ENCODE measurements at places on chromosomes 1 and 21.

DNA sequence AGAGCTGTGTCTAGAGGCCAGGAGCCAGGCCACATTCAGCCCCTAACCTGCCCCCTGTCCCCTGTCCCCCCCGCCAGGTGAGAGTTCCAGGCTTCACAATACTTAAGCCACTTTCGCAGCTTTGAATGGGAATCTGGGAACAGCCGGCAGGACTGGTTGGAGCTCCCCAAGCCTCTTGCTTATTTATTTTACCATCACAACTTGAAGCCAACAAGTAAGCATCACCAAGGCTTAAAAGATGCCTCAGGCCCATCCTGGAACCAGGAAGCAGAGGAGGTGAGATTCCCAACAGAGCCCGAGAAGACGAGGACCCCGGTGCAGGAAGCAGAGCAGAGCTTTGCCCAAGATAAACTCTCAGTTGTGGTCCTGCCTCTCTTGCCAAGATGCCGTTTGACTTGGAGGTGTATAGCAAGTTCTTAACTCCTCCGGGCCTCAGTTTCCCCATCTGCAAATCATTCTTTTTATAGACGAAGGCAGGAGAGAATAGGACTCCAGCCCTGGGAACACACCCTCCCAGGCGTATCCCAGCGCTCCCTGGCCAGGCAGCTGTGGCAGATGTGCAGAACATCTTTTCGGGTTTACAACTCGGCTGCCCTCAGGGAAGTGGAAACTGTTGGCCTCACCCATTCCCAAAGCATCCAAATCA, 66.8 kb upstream of the SLC25A33 start:
- DNase-seq = no peak

DNA sequence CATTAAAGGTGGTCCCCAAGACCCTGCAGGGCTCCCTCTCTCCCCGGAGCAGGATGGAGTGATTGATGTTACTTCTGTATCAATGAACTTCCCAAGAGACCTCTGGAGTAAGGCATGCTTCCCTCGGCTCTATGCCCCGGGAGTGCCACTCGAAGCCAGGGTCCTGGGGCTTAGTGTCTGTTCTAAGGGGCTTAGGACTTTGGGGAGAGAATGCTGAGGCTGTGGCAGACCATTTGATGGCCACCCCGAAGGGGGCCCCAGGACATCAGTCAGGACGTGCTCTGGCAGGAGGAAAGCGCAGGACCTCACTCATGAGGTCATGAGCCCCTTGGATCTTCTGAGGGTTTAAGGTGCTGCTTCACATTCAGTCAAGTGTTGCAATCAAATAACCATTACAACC, 7.5 kb downstream of the KIAA1614 start:
- no peak for DNase-seq

DNA sequence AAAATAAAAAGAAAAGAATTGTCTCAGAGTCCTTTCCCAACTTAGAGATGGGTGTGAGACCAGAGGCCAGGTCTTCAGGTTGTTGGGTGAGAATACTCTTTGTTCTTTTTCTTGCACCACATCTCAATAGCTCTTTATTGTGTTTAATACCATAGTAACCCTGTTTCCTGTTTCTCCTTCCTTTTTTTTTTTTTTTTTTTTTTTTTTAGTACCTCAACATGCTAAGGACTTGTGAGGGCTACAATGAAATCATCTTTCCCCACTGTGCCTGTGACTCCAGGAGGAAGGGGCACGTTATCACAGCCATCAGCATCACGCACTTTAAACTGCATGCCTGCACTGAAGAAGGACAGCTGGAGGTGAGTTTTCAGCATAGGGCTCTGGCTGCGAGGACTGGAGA, 24.4 kb downstream of the CELF3 start:
- DNase-seq = no peak

- DNase-seq = no peak
These were observed 59.8 kb upstream of the ETV3 start for GRCh38 chr1:157197906-157198435.

DNA sequence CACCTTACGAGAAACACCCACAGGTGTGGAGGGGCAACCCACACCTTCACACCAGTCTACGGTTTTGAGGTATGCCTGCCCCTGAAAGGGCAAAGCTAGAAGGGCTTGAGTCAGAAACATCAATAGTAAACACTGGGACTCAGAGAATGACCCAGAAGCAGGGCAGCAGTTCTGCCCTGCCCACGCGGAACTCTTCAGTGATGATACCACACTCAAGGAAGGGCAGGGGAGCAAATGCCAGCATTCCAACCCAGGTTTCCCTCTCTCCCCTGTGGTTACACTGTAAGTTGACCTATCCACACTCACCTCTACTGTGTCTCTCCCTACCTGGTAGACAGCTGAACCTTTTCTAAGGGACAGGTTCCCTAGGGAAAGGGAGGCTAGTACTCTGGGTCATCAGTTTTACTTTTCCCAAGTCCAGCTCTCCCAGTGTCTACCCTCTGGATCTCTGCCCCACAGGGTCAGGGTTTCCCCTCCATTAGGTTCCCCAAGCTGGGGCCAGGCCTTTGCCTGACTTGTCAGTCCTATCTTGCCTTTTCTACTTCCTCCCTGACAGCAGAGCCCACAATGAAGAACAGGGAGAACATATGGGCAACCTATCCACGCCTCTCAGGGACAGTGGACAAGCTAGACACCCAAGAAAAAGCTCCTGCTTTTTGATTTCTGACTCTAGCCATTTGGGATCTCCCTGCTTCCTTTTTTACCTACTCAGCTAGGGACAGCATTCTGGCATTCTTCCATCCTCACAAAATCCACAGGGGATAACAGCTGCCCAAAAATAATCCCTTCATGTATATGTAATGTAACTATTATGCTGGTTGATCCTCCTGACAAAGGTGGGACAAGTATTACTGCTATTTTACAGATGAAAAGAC, 3.0 kb downstream of the F11R start:
- DNase-seq = no peak

DNA sequence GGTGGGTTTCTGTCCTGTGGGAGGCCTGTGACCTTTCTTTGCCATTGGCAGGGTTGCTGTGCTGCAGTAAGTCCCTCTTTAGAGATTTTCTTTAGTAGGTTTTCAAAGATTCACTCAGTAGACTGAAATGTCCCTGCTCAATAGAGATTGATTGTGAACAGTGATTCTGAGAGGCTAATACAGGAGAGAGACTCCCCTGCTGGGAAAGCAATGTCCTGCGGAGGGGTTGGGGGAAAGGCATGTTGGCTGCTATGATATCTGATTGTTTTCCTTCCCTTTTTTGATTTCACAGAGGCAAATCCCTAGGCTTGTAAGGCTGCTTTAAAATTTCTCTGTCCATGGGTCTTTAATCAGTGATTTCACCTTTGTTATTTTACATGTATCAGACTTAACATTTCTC, 589.9 kb downstream of the ADGRL2 start:
- DNase-seq = no peak

DNA sequence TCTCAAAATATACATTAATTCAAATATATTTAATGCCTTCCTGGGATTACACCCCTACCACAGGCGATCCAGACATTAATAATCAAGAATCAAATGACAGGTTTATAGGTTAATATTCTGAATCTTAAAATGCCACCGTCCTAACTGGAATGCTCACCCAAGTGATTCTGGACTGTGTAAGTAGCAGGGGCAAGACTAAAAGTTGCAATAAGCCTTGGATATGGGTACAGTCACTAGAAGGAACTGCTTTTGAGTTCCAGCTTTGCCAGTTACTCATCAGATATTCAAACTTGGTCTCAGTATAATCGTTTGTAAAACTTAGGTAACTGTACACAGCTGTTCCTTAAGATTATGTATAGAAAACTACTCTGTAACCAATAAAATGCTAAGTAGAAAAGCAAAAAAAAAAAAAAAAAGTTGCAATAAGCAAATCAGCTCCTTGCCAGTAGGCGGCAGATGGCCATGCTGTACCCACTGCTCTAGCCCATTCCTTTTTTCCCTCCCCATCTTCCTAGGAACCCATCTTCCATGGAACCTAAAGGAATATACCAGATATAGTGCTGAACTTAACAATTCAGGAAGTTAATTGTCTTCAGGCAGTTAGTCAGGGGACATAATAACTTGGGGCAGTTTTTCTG, 10.5 kb downstream of the RO60 start:
- DNase-seq = peak; percentile 11

- no peak for DNase-seq
These were observed 66.1 kb upstream of the CXADR start for GRCh38 chr21:17446737-17447136.

DNA sequence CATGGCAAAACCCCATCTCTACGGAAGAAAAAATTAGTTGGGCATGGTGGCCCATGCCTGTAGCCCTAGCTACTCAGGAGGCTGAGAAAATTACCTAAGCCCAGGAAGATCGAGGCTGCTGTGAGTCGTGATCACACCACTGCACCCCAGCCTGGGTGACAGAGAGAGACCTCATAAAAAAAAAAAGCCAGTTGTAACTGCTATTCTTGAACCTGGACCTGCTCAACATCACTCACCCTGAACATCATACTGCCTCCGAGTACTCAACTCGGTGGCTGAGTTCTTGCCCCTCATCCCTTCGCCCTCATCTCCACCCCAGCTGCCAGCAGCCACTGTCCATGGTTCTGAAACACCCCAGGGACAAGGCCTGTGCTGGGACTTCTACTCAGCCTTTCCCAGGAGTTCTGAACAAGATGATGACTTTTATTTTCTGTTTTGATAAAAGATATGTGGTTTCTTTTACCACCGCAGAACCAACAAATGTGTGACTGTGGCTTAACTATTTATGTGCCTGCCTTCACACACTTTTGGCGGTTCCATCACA, 5.4 kb upstream of the DISP3 start:
- DNase-seq = peak; percentile 20

GRCh38 chr1:204464701-204465100, 29.9 kb downstream of the PIK3C2B start:
- no peak for DNase-seq

GRCh38 chr1:178938959-178939317, 68.1 kb upstream of the ANGPTL1 start:
- peak; percentile 27 for DNase-seq

- no peak for DNase-seq
These were observed 114.0 kb downstream of the KCNN3 start for GRCh38 chr1:154755858-154756730.

GRCh38 chr1:32872192-32872460, 1.4 kb upstream of the FNDC5 start:
- no peak for DNase-seq

- no peak for DNase-seq
These were observed 164.6 kb upstream of the GJB5 start for GRCh38 chr1:34590211-34590623.

DNA sequence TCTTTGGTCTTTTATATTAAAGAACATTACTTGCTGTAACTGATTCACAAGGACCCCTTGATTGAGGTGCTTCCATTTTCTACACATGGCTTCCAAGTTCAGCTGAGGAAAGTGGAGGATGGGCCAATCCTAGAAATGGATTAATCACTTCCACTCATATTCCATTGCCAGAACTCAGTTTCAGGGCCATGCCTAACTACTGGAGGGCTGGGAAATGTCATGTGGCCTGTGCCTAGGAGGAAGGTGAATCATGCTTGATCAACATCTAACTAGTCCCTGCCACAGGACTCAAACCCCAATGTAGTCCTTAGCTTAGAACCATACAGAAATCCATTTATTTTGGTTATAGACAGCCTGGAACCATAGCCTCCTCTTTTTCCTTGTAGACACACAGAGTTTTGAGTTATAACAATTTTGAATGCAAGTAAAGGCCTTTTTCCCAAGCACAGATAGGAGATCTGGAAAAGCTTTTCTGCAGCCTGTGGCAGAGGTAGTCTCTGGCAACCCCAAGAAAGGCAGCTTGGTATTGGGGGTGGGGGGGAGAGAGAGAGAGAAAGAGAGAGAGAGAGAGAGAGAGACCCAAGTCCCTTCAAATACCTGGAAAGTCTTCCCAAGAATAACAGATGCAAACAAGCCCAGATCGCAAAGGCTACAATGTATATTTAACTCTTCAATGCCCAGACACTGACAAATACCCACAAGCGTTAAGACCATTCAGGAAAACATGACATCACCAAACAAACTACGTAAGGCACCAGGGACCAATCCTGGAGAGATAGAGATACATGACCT, 12.5 kb downstream of the MAST2 start:
- no peak for DNase-seq

GRCh38 chr1:215529111-215529510, 38.0 kb upstream of the KCTD3 start:
- no peak for DNase-seq

DNA sequence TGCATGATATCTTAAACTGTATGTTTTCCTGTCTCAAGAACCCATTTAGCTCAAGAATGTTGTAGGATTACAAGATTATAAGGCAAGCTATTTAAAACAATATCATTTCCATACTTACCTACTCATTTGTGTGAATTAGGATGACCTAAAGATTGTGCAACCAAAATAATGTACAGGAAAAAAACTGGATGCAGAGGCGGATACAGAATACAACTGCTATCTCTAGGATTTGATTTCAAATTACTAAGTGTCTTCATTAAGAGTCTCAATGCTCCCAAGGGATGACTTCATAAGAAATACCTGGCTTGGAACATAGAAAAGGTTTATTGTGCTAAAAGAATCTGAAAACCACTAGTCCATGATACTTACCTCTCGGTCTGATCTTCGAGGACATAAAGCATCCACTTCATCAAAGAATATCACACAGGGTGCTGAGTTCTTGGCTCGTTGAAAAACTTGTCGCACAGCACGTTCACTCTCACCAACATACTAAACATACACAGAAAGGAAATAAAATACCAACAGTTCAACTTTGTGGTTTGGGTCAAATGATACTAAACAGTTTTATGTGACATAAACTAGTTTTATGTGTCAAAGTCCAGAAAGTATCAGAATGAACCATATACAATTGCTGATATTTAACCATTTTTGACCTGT, 54.9 kb downstream of the NVL start:
- no peak for DNase-seq

GRCh38 chr1:223189903-223190724, 47.1 kb upstream of the TLR5 start:
- DNase-seq = peak; percentile 19

- DNase-seq = no peak
These were observed 67.0 kb downstream of the NID1 start for GRCh38 chr1:235997931-235998330.

DNA sequence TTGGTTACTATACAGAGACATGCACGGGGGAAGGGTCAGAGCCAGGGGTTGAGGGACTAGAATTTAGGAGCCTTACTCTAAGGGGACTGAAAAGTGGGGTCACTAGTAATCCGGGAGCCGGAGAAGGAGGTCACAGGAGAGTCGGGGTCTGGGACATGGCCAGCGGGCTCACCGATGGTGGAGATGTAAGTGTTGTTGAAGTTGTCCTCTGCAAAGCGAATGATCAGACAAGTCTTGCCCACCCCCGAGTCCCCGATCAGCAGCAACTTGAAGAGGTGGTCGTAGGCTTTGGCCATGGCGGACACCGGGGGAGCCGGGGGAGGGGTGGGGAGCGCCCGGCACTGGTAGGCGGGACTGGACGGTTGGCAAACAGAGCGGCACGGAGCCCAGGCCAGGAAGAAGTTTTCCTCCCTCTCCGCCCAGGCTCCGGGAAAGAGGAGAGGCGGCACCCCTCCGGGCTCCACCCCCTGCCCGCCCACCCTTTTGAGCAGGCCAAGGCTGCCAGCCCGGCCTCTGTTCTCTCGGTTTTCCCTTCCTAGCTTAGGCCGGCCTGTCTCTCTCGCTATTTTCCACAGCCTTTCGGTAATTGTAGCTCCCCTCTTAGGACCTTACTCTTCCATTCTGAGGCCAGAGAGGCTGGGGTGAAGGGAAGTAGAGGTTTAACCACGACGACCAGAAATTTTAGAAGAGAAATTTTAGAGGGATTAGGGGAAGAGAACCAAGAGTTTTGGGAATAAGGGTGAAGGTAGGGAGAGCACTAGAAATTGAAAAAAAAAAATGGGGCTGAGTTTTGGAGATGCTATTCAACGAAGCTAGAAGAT, at the start of gene RAB13:
TSS of gene RAB13 (minus strand) at position 399 of the 821 bp plus-strand sequence. CDS start at position 296, 103 bp downstream.
- peak; percentile 97 for DNase-seq
